ENCODE measurements at places on chromosomes 13 and 19. TPM values are rescaled to one million over a fixed set of nuclear protein-coding genes. Genes with fewer than 3 reads are reported as not detected.

Gene PPP2R1A
- 724 TPM for polyA plus RNA-seq

Gene ZNF253
- 24.8 TPM for polyA plus RNA-seq

Gene C5AR2
- not detected for polyA plus RNA-seq

Gene FSTL3
- polyA plus RNA-seq = 34.7 TPM

- no peak overlapping the region for H3K4me3 ChIP-seq
- peaks cover 19% of the 10 kb centered on the region for H3K4me1 ChIP-seq
- H3K36me3 ChIP-seq = no peaks in the 10 kb centered on the region
- H3K27me3 ChIP-seq = no peaks in the 10 kb centered on the region
- no peak overlapping the region for H3K27ac ChIP-seq
These were observed 57.5 kb downstream of the ZAR1L start for GRCh38 chr13:32257649-32258048.

- no peak overlapping the region for H3K4me3 ChIP-seq
- no peak overlapping the region for H3K27ac ChIP-seq
- peaks cover 3% of the 10 kb centered on the region for H3K27me3 ChIP-seq
- no peaks in the 10 kb centered on the region for H3K4me1 ChIP-seq
- DNase-seq = no peak
- H3K36me3 ChIP-seq = no peaks in the 10 kb centered on the region
These were observed 34.3 kb upstream of the VSTM2B start for GRCh38 chr19:29491491-29491890.

DNA sequence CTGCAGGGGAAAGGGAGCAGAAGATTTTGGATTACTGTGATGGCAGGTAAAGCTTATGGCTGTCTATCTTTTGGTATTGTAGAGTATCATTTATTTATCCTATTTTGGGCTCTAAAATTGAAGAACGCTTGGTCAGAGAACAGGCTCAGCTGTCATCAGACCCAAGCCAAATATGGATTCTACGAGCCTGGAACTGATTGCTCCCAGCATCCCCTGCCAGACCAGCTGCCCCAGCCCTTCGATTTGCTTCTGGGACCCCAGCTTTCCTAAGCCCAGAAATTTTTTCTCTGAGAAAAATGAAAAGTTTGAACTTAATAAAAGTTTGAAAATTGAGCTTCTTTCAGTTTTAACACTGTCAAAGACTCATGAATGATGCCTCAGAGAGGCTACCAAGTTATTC lies 472.8 kb downstream of the DACH1 start:
- no peak for DNase-seq
- H3K4me3 ChIP-seq = no peak overlapping the region
- H3K36me3 ChIP-seq = no peaks in the 10 kb centered on the region
- no peak overlapping the region for H3K27ac ChIP-seq
- no peaks in the 10 kb centered on the region for H3K4me1 ChIP-seq

DNA sequence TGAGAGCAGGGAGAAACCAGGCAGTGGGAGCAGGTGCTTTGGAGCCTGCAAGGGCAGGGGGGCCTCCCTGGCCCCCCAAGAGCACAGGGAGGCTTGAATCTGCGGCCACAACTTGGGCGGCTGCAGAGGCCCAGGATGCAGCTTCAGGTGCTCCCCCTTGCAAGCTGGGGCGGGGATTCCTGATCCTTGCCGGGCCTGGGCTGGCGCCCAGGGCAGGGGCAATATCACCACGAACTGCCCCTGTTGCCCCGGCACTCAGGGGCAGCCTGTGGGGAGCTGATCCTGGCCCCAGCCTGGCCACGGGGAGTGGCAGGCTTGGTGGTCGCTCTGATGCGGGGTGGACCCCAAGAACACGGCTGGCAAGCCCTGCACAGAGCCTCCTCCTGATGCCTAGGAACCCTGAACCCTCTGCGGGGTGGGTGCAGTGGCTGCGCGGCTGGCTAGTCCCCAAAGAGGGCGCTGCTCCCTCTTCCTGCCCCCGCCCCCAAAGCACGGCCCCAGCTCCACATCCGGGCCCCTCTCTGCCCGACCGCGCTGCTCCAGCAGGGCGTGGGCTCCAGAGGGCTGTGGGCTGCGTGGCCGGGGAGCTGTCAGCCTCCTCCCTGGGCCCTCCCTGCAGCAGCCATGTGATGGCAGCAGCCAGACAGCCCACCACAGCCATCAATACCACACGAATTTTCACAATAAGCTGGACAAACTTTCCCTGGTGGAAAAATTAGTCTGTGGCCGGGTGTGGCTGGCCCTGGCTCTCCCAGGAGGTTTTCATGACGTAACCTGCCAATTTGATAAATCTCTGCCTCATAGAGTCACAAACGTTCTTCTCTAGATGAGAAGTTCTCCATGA lies 21.0 kb downstream of the TNFSF9 start:
- H3K27me3 ChIP-seq = no peaks in the 10 kb centered on the region
- DNase-seq = peak; percentile 72
- H3K27ac ChIP-seq = no peak overlapping the region
- H3K36me3 ChIP-seq = no peaks in the 10 kb centered on the region
- no peak overlapping the region for H3K4me3 ChIP-seq
- H3K4me1 ChIP-seq = no peaks in the 10 kb centered on the region

DNA sequence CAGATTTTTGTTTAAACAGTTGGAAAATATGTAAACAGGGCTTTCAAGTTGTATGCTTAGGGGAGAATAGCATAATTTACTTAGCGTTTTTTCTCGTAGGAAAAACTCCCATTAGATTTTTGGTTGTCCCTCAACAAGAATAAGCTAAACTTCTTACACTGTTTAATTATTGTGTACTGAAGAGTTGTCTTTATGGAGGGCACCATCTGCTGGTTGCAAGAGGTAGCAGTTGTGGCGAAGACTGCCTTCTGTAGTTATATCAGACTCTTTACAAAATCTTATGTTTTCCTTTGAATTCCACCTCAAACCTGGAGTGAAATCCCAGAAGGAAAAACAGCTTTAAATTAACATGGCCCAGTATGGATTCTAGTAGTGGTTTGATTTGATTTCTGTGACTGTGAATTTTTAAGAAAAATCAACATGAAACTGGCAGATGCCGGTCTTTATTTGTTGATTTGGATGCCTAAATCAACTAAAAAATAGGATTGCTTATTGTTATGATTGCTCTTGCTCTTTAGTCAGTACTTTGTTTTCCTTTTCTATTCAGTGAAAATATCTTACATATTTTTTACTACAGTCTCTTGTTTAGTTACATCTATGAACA lies 53.4 kb downstream of the PDS5B start:
- no peaks in the 10 kb centered on the region for H3K27me3 ChIP-seq
- no peak overlapping the region for H3K4me3 ChIP-seq
- peaks cover 6% of the 10 kb centered on the region for H3K4me1 ChIP-seq
- DNase-seq = peak; percentile 82
- no peaks in the 10 kb centered on the region for H3K36me3 ChIP-seq

- H3K36me3 ChIP-seq = no peaks in the 10 kb centered on the region
- H3K4me3 ChIP-seq = no peak overlapping the region
- DNase-seq = peak; percentile 75
- no peak overlapping the region for H3K27ac ChIP-seq
- H3K27me3 ChIP-seq = no peaks in the 10 kb centered on the region
- H3K4me1 ChIP-seq = no peaks in the 10 kb centered on the region
These were observed 15.2 kb upstream of the PAK4 start for GRCh38 chr19:39110263-39110967.

DNA sequence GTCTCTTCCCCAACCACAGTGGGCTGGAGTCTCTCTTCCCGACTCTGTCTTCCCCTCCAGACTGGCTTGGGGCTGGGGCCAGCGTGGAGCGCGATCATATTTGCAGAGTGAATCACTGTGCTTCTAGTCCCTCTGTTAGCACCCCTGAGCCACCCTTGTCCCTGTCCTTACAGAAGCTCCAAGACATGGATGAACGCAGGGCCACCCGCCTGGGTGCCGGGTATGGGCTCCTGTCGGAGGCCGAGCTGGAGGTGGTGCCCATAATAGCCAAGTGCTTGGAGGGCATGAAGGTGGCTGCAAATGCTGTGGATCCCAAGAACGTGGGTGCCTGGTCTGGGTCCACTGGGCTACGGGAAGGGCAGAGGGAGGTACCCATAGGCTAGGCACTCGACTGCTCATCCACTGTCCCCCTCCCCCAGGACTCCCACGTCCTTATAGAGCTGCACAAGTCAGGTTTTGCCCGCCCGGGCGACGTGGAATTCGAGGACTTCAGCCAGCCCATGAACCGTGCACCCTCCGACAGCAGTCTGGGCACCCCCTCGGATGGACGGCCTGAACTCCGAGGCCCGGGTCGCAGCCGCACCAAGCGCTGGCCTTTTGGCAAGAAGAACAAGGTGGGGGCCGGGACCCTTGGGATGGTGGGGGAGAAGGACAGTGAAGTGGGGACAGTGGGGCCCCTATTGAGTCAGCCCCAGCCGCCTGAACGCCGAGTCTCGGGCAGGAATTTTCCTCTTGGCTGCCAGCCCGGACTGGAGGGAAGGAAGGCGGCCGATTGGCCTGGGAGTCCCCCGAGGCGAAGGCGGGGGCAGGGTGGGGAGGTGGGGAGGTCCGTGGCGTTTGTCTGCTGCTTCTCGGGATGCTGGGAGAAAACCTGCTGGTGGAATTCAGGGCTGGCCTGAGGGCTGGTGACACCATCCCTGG lies 5.2 kb downstream of the TRIP10 start:
- H3K4me3 ChIP-seq = no peak overlapping the region
- no peaks in the 10 kb centered on the region for H3K27me3 ChIP-seq
- H3K4me1 ChIP-seq = peaks cover 20% of the 10 kb centered on the region
- H3K27ac ChIP-seq = peak overlapping the region; percentile 89

DNA sequence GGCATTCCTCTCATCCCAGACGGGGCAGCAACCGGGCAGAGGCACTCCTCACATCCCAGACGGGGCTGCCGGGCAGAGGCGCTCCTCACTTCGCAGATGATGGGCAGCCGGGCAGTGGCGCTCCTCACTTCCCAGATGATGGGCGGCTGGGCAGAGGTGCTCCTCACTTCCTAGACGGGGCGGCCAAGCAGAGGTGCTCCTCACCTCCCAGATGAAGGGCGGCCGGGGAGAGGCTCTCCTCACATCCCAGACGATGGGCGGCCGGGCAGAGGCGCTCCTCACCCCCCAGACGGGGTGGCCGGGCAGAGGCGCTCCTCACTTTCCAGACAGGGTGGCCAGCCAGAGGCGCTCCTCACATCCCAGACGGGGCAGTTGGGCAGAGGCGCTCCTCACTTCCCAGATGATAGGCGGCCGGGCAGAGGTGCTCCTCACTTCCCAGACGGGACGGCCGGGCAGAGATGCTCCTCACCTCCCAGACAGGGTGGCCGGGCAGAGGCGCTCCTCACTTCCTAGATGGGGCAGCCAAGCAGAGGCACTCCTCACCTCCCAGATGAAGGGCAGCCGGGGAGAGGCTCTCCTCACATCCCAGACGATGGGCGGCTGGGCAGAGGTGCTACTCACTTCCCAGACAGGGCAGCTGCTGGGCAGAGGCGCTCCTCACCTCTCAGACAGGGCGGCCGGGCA lies 68.9 kb downstream of the ZNF708 start:
- no peak overlapping the region for H3K27ac ChIP-seq
- H3K27me3 ChIP-seq = no peaks in the 10 kb centered on the region
- no peaks in the 10 kb centered on the region for H3K4me1 ChIP-seq
- no peak for DNase-seq
- no peak overlapping the region for H3K4me3 ChIP-seq

- H3K4me1 ChIP-seq = no peaks in the 10 kb centered on the region
- DNase-seq = no peak
- no peak overlapping the region for H3K4me3 ChIP-seq
- no peak overlapping the region for H3K27ac ChIP-seq
- H3K36me3 ChIP-seq = no peaks in the 10 kb centered on the region
These were observed 49.8 kb downstream of the ATP8A2 start for GRCh38 chr13:25421612-25422011.

GRCh38 chr13:24788538-24788937 lies 24.6 kb downstream of the RNF17 start:
- no peaks in the 10 kb centered on the region for H3K36me3 ChIP-seq
- no peak overlapping the region for H3K27ac ChIP-seq

- H3K27ac ChIP-seq = no peak overlapping the region
- H3K27me3 ChIP-seq = peaks cover 12% of the 10 kb centered on the region
- no peak for DNase-seq
- H3K36me3 ChIP-seq = no peaks in the 10 kb centered on the region
These were observed 13.2 kb upstream of the LATS2 start for GRCh38 chr13:21074546-21074945.
